ENCODE measurements at places on chromosomes 3 and 15. TPM values are rescaled to one million over a fixed set of nuclear protein-coding genes. Genes with fewer than 3 reads are reported as not detected.

The CA12 gene
- 25.7 TPM for total RNA-seq

The NCBP2 gene
- total RNA-seq = 19.5 TPM

The SPSB4 gene
- total RNA-seq = 48.1 TPM

The AHSG gene
- total RNA-seq = not detected

The SLC24A5 gene
- total RNA-seq = not detected

DNA sequence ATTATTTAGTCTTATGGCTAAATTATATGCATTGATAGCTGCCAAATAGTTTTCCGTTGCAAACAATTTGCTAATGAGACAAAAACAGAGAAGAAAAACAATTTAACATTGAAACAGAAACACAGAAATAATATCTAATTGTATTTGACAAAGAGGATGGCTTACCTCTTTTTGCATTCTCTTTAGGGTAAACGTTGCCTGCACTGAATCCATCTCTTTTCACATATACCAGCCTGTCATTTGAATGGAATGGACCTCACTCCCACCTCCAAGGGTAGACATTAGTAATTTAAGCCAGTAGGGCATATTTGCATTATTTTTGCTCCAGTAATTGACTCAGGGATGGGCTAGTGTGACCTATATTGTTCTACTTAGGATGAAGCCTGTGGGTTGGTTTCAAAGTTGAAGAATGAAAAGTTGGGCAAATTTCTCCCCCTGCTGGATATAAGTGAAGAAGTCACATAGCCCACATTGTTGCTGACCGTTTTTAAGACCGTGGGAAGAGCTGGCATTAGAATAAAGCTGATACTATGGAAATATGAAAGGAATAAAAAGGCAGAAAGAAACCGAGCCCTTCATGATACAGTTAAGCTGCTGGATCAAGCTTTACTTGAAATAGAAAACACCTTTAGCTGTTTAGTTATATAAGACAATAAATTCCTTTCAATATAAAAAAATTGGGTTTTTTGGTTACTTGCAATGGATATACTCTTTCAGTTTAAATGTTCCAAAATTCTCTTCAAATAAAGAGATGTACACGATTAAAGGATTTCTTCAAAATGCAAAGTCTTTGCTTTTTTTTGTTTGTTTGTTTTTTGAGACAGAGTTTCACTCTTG lies 26.9 kb downstream of the PIERCE2 start:
- H3K36me3 ChIP-seq = no peaks in the 10 kb centered on the region
- H3K27me3 ChIP-seq = no peaks in the 10 kb centered on the region
- H3K4me1 ChIP-seq = no peaks in the 10 kb centered on the region
- no peak overlapping the region for H3K27ac ChIP-seq
- no peak overlapping the region for H3K4me3 ChIP-seq

DNA sequence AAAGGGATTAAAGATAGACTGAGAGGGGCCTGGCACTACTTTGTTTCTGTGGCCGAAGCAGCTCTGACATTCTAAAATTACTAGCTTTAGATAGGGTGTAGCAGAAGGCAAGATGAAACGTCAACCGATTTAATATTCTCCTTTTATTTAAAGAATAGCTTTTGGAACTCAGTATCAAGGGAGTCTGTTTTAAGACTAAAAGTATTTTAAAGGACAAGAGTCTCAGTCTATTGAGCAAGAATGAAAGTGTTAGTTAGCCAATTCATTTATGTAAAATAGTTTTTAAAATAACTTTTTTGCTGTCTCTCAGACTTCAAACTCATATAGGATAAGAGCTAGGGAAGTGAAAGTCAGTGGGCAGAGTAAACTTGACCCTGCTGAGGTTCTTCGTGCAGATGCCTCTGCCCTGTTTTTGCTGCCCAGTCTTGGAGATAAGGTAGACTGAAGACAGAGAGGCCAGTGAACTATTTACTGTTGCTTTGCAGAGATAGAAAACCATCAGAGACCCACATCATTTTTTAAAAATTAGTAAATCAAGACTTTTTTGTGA lies 1090.9 kb downstream of the ROBO2 start:
- H3K4me3 ChIP-seq = no peak overlapping the region
- no peaks in the 10 kb centered on the region for H3K36me3 ChIP-seq
- H3K4me1 ChIP-seq = no peaks in the 10 kb centered on the region
- no peak for DNase-seq
- H3K27ac ChIP-seq = no peak overlapping the region

DNA sequence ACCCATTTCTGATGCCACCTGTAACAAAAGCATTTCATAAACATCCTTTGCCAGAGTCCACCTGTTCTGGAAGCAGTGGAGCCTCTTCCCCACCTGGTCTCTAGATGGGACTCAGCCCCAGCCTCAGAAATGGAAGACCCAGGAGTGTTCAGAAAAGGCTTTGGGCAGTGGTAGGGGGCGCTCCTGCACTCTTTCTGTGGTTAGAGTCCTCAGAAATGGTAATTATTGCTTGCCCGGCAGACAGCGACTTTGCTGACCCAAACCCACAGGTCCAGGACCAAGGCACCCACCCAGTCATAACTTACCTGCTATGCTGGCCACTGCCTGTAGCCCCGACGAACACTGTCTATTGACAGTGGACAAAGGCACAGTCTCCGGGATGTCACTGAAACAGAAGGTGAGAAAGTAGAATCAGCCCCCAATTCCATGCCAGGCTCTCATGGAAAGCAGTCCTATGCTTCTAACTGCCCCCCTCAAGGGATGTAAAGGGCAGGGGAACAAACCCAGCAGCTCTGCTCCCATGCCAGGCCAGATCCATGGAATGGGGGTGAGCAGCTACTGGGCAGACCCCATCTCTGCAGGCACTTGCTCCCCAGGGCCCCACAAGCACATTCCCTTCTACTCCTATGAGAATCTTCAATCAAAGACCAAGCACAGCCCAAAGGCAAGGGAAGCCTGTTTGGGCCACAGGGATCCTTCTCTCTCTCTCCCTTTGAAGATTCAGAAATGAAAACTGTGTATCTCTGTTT lies 5.1 kb downstream of the ACAA1 start:
- no peak for DNase-seq
- H3K27ac ChIP-seq = no peak overlapping the region
- no peak overlapping the region for H3K4me3 ChIP-seq
- H3K27me3 ChIP-seq = no peaks in the 10 kb centered on the region
- peaks cover 14% of the 10 kb centered on the region for H3K36me3 ChIP-seq
- peaks cover 63% of the 10 kb centered on the region for H3K4me1 ChIP-seq

DNA sequence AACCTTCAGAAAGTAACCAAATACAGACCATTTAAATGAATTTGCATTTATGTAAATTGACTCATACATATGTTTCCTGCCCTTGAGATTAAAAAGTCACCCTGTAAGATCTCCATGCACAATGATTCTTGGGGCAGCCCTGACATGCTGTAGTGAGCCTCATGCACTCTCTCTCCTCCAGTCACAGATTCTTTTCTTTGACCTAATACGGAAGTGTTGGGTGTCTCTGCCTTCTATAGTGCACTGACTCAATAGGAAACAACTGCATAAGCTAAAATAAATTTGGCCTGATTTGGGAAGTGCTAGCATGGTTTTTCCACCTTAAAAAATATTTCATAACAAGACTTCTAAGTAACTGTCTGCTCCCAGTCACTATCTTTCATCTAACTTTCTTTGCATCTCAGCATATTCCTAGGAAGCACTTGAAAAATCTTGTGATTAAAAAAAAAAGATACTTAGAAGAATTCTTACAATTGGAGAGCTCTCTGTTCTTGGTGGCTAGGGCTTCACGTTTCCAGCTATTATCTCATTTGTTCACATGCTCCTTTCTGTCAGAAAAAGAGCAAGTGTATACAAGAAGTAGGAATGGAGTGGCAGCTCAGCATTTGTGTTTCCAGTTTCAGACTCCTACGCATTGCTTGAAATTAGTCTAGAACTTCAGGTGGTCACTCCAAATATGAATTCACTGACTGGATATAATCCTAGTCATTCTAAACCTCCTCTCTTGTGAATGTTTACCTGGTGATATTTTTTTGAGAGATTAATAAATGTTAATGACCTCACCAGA lies 207.9 kb upstream of the COL8A1 start:
- no peak overlapping the region for H3K4me3 ChIP-seq
- no peaks in the 10 kb centered on the region for H3K4me1 ChIP-seq
- no peaks in the 10 kb centered on the region for H3K36me3 ChIP-seq
- DNase-seq = no peak
- H3K27ac ChIP-seq = no peak overlapping the region

DNA sequence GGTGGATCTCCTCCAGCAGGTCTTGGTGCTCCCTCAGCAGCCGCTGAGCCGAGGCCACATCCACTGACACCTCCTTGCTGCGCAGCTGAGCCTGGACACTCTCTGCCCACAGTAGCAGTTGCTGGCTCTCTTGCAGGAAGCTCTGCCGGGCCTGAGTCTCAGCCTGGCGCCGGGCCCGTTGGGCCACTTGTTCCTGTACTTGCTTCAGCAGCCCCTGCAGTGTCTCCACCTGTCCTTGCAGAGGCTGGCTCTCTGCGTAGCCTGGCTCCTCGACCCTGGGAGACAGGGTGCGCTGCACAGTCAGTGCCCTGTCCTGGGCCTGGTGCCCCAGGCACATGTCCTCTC lies 15.5 kb downstream of the SPTBN5 start:
- H3K36me3 ChIP-seq = no peaks in the 10 kb centered on the region
- no peak overlapping the region for H3K4me3 ChIP-seq
- H3K27ac ChIP-seq = no peak overlapping the region

DNA sequence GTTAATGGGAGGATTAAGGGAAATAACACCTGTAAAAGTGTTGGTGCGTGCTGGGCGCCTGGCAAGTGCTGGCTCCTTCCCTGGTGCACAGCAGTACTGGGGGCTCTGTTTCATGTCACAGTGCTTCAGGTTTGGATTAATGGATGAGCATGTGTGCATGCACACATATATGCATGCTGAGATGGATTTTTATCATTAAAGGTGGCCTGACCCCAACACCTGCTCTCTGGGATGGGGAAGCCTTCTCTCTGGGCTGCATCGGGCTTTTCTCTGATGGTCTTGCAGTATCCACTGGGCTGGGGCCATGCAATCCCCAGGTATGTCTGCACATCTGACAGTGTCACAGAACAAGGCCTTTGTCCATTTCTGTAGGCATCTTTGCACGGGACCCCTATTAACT lies 127.5 kb upstream of the PLXNA1 start:
- H3K4me3 ChIP-seq = no peak overlapping the region
- no peak for DNase-seq
- no peaks in the 10 kb centered on the region for H3K27me3 ChIP-seq
- H3K4me1 ChIP-seq = peaks cover 10% of the 10 kb centered on the region
- no peaks in the 10 kb centered on the region for H3K36me3 ChIP-seq
- no peak overlapping the region for H3K27ac ChIP-seq

DNA sequence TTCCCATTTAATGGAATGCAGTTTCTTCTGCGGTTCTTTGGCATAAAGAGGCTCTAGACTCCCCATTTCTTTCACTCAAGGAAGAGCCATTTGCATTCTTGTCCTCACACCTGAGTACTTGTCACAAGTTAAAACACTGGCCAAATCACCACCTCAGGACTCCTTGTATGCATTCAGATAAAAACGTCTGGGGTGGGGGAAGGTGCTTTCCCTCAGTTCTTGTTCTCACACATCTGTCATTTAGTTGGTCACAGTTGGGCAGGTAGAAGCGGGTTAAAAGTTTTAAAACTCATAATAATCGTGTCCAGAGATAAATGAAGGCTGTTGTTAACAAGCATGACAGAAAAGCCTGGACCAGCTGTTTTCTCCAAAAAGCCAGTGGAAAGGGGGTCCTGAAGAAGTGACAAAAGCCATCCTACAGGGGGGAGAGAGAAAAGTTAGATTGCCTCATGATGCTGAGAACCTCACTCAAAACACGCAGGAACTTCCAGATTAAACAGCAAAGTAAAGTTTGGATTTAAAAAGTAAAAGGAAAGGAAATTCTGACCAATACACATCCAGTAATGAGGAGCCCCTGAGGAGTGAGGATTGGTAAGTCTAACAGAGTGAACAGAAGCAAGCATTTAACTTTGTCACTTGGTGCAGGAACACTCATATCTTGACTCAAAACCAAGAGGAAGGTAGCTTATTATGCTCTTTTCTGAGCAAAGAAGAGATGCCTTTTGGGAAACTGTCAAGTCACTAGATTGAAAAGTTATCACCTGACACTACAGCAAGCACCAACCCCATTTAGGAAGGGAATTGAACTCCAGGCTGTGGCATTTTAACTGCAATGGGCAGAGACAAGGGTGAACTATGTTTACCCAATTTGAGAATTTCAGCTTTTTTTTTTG lies 2.8 kb downstream of the BCL2L10 start:
- no peaks in the 10 kb centered on the region for H3K36me3 ChIP-seq
- H3K27me3 ChIP-seq = no peaks in the 10 kb centered on the region
- H3K27ac ChIP-seq = no peak overlapping the region
- DNase-seq = no peak
- no peak overlapping the region for H3K4me3 ChIP-seq

DNA sequence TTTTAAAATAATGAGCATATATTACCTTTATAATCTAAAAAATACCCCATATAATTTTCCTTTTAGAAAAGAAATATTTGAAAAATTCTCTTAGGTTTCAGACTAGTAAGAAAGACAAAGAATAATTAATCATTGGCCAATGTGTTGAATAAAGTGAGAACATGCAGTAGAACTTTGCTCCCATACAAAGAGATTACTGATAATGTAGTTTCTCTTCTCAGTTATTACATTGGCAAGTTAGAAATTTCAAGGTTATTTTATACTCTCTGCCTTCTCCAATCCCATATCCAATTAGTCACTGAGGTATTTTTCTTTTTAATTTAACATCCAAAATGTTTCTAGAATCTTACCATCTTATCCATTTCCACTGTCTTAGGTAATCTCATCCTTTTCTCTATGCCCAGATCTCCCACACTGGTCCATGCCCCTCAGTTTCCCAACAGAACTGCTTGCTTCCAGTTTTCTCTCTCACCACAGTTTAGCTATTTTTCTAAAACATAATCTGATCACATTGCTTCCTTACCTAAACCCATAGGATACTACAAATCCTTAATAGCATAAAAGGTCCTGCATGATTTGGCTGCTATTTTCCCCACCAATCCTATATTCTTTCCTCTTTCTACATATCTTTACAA lies 10.8 kb downstream of the XRN1 start:
- DNase-seq = no peak
- H3K36me3 ChIP-seq = no peaks in the 10 kb centered on the region
- H3K4me3 ChIP-seq = no peak overlapping the region

- H3K4me3 ChIP-seq = no peak overlapping the region
- no peaks in the 10 kb centered on the region for H3K36me3 ChIP-seq
- H3K27ac ChIP-seq = no peak overlapping the region
- peaks cover 7% of the 10 kb centered on the region for H3K4me1 ChIP-seq
- H3K27me3 ChIP-seq = no peaks in the 10 kb centered on the region
- no peak for DNase-seq
Observed at GRCh38 chr3:157199841-157200240, 39.9 kb upstream of the CCNL1 start.

- H3K4me1 ChIP-seq = no peaks in the 10 kb centered on the region
- no peaks in the 10 kb centered on the region for H3K36me3 ChIP-seq
- no peak overlapping the region for H3K4me3 ChIP-seq
- no peak overlapping the region for H3K27ac ChIP-seq
- H3K27me3 ChIP-seq = no peaks in the 10 kb centered on the region
Observed at GRCh38 chr3:145704020-145704419, 457.0 kb downstream of the PLOD2 start.
